Activated T-helper 17 cell treated with anti-CD3 and anti-CD28 coated beads, Interleukin-2, amount 50 U/mL, for 72 hours (primary cell): ENCODE measurements at places on chromosomes 4 and X. TPM values are rescaled to one million over a fixed set of nuclear protein-coding genes. Genes with fewer than 3 reads are reported as not detected.

NBDY gene
- 46.0 TPM for total RNA-seq

BTC gene
- total RNA-seq, result not detected

CITED1 gene
- not detected for total RNA-seq

CT45A5 gene
- total RNA-seq, result not detected

SLC4A4 gene
- total RNA-seq, result 0.32 TPM

TRO gene
- 7.0 TPM for total RNA-seq

USP53 gene
- 9.7 TPM for total RNA-seq

TMPRSS11D gene
- not detected for total RNA-seq

RFC1 gene
- total RNA-seq, result 79.0 TPM

HELT gene
- not detected for total RNA-seq

RBM41 gene
- total RNA-seq, result 11.9 TPM

SEL1L3 gene
- total RNA-seq, result 70.3 TPM

SSX2 gene
- not detected for total RNA-seq

SAGE1 gene
- not detected for total RNA-seq

TBX22 gene
- not detected for total RNA-seq

SPANXB1 gene
- total RNA-seq, result not detected

PITX2 gene
- total RNA-seq, result not detected

F11 gene
- not detected for total RNA-seq

ZDHHC15 gene
- total RNA-seq, result not detected
